Stimulated activated CD8-positive, alpha-beta memory T cell treated with anti-CD3 and anti-CD28 coated beads, Interleukin-15, amount 100 ng/mL, for 4 hours (primary cell): ENCODE measurements at places on chromosomes 2 and 18.

GRCh38 chr2:72210470-72210869, 62.8 kb upstream of the CYP26B1 start:
- no peak for DNase-seq

DNA sequence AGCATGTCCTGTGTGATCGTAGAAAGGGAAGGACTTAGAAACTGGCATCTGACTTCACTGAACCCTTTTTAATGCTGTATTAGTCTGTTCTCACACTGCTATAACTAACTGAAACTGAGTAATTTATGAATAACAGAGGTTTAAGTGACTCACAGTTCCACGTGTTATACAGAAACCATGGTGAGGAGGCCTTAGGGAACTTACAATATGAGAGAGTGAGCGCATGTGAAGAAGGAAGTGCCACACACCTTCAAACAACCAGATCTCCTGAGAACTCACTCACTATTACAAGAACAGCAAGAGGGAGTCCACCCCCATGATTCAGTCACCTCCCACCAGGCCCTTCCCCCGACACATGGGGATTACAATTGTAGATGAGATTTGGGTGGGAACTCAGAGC, 811.3 kb downstream of the CPS1 start:
- DNase-seq, result no peak

- no peak for DNase-seq
Observed at GRCh38 chr18:71336576-71337210, 1047.8 kb downstream of the SOCS6 start.

GRCh38 chr2:233690444-233690843, 2.2 kb upstream of the UGT1A6 start:
- no peak for DNase-seq

- no peak for DNase-seq
Observed at GRCh38 chr2:36520431-36520830, 77.5 kb downstream of the FEZ2 start.

- no peak for DNase-seq
Observed at GRCh38 chr2:190922376-190922775, 41.8 kb downstream of the GLS start.
